Stimulated activated CD8-positive, alpha-beta memory T cell treated with anti-CD3 and anti-CD28 coated beads, Interleukin-15, amount 100 ng/mL, for 1 hour (primary cell): ENCODE measurements at places on chromosomes 5 and 9.

- no peak for DNase-seq
Observed at GRCh38 chr9:132032238-132032950, 47.3 kb downstream of the MED27 start.

- DNase-seq, result no peak
Observed at GRCh38 chr9:128683340-128684064, 5.5 kb upstream of the SET start.

DNA sequence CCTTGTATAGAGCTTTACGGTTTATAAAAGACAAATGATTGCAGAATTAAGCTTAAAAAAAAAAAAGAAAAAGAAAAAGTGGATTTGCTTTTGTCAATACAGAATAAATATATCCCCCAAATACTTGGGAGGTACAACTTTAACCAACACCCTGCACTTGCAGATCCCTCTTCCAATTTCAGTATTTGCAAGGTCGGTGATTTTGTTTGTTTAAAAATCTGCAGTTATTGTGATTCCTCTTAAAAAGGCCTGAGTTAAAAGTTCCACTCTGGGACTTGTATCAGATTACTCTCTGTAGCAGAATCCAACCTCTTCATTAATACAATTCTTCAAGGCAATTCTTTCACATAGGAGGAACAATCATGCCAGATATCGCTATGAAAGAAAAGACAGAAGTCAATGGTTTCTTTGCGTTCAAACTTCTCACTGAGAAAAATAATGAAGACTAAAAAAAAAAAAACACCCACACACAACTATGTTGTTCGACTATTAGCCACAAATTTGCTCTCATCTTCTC, 400.9 kb downstream of the EBF1 start:
- DNase-seq, result no peak

- no peak for DNase-seq
Observed at GRCh38 chr9:16206518-16206917, 653.7 kb downstream of the CCDC171 start.

DNA sequence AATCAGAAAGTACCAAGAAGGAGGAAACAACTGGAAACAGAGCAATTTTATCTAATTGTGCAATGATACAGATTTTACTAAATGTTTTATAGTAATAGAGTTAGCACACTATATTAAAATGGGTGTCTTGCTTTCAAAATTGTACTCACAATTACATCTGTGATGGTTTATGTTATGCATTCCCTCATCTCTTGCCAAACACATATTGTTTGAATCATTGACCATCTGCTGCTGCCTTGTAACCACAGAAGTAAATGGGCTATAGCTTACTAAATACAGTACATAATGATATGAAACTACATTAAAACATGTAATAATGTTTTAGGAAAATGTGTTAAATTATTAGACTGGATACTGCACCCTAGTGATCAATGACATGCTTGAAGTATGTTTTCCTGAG, 158.1 kb downstream of the SLC25A46 start:
- DNase-seq, result no peak

GRCh38 chr9:130606887-130607600, 27.7 kb downstream of the FUBP3 start:
- DNase-seq, result no peak

- no peak for DNase-seq
Observed at GRCh38 chr9:114423181-114423580, 35.4 kb upstream of the AKNA start.

DNA sequence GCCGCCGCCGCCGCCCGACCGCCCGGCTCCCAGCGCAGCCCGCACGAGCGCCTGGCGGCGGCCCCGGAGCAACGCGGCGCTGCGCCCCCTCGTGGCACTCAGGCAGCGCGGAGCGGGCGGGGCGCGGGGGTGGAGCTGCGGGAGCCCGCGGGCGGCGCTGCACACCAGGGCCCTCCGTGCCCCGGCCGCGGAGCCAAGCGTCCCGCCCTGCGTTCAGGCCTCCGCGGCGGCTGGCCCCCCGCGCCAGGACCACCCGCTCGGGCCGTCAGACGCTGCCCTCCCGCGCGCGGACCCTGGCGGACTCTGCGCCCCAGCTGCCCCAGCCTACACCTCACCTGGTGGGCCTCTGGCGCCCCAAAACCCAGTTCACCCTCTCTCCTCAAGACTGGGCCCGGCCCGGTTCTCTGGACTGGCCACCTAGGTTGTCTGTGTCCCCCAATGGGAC, at the start of gene RASGEF1C:
TSS of gene RASGEF1C (minus strand) at position 75 of the 445 bp plus-strand sequence. CDS start 71,159 bp downstream, outside the sequence.
- peak; percentile 18 for DNase-seq

GRCh38 chr5:90866915-90867731, 308.5 kb downstream of the ADGRV1 start:
- DNase-seq, result no peak

GRCh38 chr5:135667673-135668072, 88.9 kb upstream of the CXCL14 start:
- no peak for DNase-seq

- DNase-seq, result no peak
Observed at GRCh38 chr5:37696190-37697021, 143.4 kb downstream of the GDNF start.

DNA sequence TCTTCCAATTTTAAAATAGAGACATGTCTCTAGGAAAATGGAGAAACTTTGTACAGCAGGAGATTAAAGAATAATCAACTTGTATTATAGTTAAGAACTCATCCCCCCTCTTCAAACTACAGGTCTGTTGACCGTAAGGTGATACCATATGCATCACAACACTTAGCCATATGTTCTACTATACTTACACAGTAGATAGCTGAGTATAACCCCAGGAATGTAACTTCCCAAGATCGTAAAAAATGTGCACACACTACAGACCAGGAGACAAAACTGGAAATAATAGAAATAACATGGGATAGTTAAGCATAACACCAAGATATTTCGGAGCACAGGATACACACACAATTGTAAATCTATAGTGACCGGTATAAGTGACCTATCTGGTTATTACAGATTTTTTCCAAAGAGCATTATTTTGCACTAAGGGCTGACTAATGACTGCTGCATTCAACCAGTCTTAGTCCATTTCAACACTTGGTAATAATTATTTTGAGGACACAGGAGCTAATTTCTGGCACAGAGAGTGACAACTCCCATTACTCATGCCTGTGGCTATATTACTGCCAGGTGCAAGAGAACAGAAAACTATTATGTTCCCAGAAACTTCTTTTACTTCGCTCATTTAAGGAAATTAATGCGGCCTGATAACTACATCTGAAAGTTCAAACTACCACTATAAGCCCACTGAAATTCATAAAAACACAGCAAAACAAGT, 15.4 kb upstream of the ZNF622 start:
- no peak for DNase-seq

GRCh38 chr5:175261037-175261436, 182.9 kb downstream of the DRD1 start:
- no peak for DNase-seq

DNA sequence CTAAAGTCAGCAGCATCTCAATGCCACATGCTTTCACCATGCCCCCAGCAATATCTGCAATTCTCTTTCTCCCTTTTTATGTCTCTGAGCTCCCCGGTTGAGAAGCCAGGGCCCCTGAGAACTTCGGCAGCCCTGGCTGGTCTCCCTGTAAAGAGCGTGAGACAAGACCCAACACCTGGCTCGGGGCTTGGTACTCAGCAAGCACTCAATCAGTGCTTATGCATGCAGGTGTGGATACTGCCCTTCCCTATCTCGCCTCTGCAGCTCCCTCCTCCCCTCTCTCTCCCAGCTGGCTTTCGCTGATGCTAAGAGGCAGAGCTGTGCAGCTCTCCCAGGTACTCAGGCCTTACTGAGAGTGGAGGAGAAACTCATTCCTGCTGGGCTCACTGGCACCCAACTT, 41.7 kb upstream of the AKNA start:
- DNase-seq, result no peak

GRCh38 chr9:130933114-130934046, 5.7 kb downstream of the FIBCD1 start:
- no peak for DNase-seq

DNA sequence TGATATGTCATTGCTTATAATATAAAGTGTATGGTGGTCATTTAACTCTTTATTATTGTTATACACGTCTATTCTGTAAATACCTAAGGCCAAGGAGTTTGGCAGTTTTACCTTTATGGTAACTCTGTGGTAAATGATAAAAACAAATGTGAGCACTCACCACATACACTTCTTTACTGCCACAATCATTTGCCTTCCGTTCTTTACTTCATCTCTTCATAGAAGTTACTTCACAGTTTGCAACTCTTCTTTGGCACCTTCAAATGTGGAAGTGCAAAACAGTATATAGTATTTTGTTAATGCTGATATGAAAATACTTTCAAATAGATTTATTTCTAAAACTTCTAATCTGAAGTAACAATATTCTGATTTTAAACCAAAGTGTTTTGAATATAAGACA, 4.4 kb upstream of the MEF2C start:
- no peak for DNase-seq

- DNase-seq, result no peak
Observed at GRCh38 chr5:57447658-57448057, 35.0 kb downstream of the ACTBL2 start.

DNA sequence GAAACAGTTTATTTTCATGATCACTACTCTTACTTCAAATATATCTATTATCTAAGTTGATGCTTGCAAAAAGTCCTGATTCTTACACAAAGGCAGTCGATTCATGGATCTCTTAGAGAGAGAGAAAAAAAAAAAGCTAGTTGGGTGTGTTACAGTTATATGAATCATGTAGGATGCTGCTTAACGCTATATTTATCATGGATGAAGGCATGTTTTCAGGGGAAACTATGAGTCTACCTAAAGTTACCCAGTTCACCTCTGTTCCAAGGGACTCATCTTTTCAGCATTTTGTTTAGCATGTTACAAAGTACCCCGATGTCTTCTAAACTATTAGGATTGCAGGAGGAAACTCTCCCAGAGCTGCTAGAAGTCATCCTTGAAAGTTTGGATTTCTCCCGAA, 13.5 kb downstream of the TMC1 start:
- DNase-seq, result no peak

- DNase-seq, result no peak
Observed at GRCh38 chr5:43515678-43516048, 715 bp upstream of the C5orf34 start.

DNA sequence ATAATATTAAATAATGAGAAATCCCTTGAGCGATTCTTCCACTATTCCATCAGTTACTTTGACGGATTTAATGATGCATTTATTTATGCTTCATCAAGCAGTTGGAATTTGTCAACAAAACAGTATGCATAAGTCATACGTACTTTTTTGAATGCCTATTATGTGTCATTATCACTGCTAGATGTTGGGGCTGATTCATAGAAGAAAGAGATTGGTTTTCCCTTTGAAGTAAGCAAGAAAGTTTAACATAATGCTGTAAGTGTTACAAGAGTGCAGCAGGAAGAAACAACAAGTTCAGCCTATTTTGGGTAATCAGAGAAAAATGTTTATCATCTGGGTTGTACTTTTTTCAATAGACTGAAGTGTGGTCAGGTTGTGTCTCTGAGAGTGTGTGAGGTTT, 121.2 kb upstream of the RANBP3L start:
- no peak for DNase-seq

- DNase-seq, result no peak
Observed at GRCh38 chr9:106025453-106025852, 331.1 kb downstream of the TMEM38B start.

DNA sequence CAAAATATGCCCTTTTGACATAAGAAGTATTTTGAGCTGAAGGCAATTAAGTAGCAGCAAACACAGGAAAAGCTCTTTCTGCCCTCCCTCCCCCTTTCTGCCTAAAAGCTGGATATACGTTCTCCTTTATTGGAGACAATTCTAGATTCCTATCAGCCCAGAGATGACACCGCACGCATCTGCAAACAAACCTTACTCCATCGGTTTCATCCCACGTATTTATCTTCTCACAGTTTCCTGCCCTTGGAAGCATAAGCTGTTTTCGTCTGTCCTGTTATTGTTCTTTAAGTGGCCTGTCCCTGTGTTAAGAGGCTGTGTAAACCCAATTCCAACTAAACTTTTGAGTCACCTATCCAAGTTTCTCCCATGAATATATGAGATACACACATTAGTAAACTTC, 11.8 kb downstream of the TBC1D9B start:
- no peak for DNase-seq

GRCh38 chr5:127256886-127257597, 33.6 kb upstream of the MEGF10 start:
- no peak for DNase-seq

DNA sequence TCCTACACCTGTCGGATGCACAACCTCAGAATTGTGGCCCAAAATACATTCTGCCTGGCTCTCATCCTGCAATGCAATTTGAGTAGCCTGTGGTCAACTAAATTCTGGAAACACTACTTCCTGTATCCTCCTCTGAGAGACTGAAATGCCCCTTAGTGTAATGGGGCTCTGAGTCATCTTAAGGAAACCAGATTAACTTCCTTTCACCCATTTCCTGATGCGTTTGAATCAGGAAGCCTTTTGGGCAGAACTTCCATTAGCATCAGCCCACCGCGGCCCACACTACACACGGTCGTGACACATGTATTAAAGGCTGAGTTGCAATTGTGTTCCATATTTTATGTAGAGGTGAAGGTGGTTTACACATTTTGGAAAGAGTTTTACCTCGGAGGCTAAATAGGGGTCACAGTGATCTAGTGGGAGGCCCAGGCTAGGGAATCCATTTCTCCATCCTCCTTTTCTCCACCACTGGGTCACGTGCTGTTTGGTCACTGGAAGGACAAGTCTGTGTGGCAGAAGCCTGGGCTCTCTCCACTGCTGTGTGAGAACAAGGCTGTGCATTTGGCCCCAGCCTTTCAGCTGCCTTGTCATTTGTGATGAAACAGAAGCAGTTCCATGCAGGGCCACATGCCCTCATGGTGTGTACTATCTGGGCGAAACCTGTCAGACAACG, 55.9 kb downstream of the DAP start:
- DNase-seq, result no peak

DNA sequence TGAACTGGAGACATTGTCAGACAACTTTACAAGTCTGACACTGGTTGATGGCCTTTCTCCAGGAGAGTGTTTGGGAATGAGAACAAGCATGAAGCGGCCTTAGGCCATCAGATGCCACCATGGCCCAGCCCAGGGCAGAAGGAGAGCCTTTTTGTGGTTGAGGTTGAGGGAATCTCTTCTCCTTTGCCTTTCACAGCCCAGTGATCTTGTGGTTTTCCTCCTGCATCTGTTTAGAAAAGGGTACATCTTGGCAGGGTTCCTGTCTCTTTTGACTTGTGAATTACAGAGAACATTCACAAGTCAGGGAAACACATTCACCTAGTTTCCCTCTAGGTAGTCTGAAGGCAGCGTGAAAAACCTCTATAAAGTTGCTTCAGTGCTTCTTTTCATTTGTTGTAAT, 27.5 kb downstream of the DMRT2 start:
- no peak for DNase-seq

- DNase-seq, result no peak
Observed at GRCh38 chr9:104556830-104557634, 11.9 kb upstream of the OR13C8 start.

DNA sequence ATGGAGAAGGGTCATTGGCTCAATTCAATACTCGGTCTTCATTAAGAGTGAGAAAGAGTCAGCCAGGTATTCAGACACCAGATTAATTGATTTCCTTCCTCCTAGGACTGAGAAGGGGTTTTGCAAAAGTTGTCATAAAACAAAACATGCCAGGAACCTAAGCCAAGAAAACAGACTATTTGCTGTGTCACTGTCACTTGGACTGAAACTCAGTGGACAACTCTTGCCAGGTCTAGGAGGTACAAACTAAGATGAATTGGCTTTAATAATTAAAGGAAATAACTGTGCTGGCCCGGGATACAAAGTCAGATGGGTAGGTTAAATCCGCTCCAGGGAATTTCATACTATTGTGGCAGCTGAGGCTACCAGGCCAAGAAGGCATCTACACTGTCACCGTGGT, 71.1 kb upstream of the TBC1D9B start:
- DNase-seq, result no peak

- no peak for DNase-seq
Observed at GRCh38 chr9:130962418-130963316, 23.6 kb upstream of the FIBCD1 start.
